Motor neuron (in vitro differentiated cells): ENCODE measurements at places on chromosomes 16 and 17.

DNA sequence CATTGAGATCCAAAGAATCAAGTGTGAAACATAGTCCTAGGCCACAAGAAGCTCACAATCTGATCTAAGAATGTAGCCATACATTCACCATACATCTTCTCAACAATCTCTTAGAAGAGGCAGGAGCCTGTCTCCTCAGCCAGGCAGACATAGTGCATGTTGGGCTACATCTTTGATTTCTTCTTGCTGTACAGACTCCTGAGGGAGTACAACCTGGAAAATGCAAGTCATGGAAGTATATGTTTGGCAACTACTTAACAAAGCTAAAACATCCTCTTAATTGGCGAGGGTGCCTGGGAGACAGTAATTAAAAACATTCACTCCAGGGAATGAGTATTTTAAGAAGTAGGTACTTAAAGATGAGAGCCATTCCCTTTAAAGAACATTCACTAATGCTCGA is 79.2 kb upstream of the NOG start:
- ATAC-seq, result no peak

DNA sequence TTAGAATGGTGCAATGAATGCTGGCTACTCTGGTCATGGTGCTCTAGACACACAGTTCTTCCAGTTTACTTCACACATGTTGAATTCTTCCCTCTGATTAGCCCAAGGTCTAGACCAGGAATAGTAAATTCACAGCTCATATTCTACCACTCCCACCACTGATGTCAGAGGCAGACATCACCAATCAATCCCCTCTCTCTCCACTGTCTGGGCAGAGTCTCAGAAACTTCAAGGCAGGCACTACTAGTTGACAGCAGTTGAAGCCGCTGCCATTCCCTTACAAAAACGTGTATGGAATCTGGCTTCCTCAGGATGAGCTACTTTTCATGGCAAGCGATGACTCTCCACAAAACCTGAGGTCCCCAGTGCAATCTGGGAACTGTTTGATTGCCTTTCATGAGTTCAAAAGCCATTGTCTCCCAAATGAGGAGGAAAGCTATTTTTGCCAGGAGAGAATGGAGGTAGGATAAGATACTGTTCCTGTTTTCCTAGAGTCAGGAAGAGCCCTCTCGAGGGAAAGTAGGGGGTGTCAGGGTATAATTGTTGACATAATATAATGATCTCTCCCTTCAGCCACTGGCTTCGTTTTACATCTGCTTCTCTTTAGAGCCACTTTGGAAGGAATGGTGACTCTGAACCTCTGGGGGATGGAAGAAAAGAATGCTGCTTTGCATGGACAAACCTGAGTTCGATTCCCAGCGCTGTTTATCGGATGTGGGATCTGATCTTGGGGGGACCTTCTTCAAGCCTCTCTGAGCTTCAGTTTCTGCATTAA is 90.0 kb downstream of the FOXL1 start:
- ATAC-seq, result no peak

- ATAC-seq, result no peak
These were observed 11.1 kb downstream of the CMTM2 start for GRCh38 chr16:66590322-66590721.

GRCh38 chr16:5537347-5537746 is 439.8 kb upstream of the EEF2KMT start:
- ATAC-seq, result no peak

DNA sequence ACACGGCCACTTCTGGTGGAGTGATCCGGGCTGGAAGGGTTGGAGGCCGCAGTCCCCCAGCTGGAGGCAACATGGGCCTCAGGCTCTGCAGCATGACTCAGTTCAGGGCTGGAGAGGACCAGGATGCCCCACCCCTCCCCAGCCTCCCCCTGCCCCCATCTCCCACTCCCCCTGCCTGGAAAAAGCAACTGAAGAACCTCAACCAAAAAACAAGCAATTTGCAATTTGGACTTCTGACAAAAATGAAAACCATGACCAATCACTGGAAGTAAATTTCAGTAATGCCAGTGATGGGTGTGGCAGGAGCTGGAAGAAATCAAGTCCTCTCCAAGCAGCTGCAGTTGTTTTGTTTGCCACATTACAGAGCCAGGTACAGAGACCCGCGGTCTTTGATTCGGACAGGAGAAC is 6.6 kb upstream of the MIF4GD start:
- no peak for ATAC-seq
